ENCODE measurements at places on chromosomes 4 and X. TPM values are rescaled to one million over a fixed set of nuclear protein-coding genes. Genes with fewer than 3 reads are reported as not detected.

SRP72 gene
- 79.0 TPM for total RNA-seq

MXD4 gene
- total RNA-seq: 28.8 TPM

RHOH gene
- 1.2 TPM for total RNA-seq

CT45A2 gene
- not detected for total RNA-seq

CCSER1 gene
- total RNA-seq: 3.4 TPM

CENPVL3 gene
- not detected for total RNA-seq

ASB5 gene
- total RNA-seq: not detected

DUX4 gene
- total RNA-seq: not detected

MED28 gene
- total RNA-seq: 21.1 TPM

IL3RA gene
- total RNA-seq: 0.97 TPM

DNA sequence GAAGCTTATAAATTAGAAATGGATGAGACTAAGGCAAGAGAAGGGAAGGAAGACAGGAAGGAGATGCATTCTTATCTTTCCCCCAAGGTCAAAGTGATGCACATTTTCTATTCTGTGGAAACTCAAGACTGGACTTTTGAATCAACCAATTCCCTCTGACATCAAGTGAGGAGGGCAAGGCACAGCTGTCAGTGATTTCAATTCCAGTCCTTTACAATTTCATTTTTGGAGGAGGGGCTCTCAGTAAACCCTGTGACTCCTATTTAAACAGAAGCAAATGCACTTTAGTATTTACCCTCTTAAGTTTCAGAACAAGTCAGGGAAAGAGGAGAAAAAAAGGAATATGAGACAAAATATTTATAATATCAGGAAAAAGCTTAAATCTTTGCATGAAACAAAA is 134.0 kb downstream of the MGST2 start:
- no peak for DNase-seq
- no peak overlapping the region for H3K4me3 ChIP-seq
- no peak overlapping the region for H3K27ac ChIP-seq
- no peaks in the 10 kb centered on the region for H3K27me3 ChIP-seq
- peaks cover 17% of the 10 kb centered on the region for H3K4me1 ChIP-seq

DNA sequence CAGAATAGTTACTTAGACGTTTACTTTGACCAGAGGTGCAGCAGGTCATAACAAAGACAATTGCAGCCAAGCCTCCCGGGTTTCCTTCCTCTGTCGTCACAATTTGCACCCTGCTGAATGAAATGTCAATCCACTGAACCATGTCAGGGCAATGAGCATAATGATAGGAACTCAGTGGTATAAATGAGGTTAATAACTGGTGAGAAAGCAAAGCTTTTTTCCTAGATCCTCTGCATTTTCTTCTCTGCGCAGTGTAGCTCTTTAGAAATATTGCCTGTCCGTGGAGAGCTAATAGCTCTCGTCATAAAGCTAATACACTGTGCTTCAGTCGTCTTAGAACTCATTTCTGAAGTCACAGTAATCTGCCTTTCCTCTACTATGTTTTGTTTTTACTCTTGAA is 1960.1 kb upstream of the ADGRL3 start:
- H3K4me3 ChIP-seq: no peak overlapping the region
- H3K27ac ChIP-seq: no peak overlapping the region
- H3K4me1 ChIP-seq: no peaks in the 10 kb centered on the region
- no peaks in the 10 kb centered on the region for H3K36me3 ChIP-seq
- no peaks in the 10 kb centered on the region for H3K27me3 ChIP-seq

DNA sequence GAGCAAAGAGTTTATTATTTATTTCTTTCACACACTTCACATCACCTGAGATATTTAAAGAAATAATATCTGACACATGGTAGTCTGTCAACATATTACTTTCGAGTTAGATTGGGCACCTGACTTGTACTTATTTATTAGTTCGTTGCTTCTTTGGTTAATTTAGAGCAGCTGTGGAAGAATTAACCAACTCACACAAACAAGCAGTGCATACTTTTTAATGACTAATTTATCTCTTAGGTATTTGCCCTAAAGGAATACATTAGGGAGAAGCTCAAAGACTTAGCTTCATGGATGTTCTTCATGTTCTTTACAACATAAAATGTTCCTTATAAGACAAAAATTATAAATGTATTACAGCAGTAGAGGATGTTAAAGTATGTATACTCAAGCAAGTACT is 242.9 kb downstream of the ARHGAP24 start:
- no peak for DNase-seq
- H3K27ac ChIP-seq: no peak overlapping the region
- no peak overlapping the region for H3K4me3 ChIP-seq
- no peaks in the 10 kb centered on the region for H3K4me1 ChIP-seq
- H3K36me3 ChIP-seq: no peaks in the 10 kb centered on the region

- H3K4me3 ChIP-seq: no peak overlapping the region
- no peaks in the 10 kb centered on the region for H3K36me3 ChIP-seq
- no peaks in the 10 kb centered on the region for H3K27me3 ChIP-seq
- H3K4me1 ChIP-seq: no peaks in the 10 kb centered on the region
- DNase-seq: no peak
Observed at GRCh38 chr4:39846120-39846519, 131.6 kb downstream of the PDS5A start.

- H3K36me3 ChIP-seq: no peaks in the 10 kb centered on the region
- H3K27me3 ChIP-seq: no peaks in the 10 kb centered on the region
- no peaks in the 10 kb centered on the region for H3K4me1 ChIP-seq
- no peak overlapping the region for H3K27ac ChIP-seq
- H3K4me3 ChIP-seq: no peak overlapping the region
- peak; percentile 44 for DNase-seq
Observed at GRCh38 chr4:126956184-126956897, 676.4 kb upstream of the INTU start.

GRCh38 chr4:139655116-139655515 is 10.5 kb upstream of the MGST2 start:
- no peak for DNase-seq
- H3K27ac ChIP-seq: no peak overlapping the region
- no peak overlapping the region for H3K4me3 ChIP-seq
- H3K27me3 ChIP-seq: no peaks in the 10 kb centered on the region
- no peaks in the 10 kb centered on the region for H3K36me3 ChIP-seq

DNA sequence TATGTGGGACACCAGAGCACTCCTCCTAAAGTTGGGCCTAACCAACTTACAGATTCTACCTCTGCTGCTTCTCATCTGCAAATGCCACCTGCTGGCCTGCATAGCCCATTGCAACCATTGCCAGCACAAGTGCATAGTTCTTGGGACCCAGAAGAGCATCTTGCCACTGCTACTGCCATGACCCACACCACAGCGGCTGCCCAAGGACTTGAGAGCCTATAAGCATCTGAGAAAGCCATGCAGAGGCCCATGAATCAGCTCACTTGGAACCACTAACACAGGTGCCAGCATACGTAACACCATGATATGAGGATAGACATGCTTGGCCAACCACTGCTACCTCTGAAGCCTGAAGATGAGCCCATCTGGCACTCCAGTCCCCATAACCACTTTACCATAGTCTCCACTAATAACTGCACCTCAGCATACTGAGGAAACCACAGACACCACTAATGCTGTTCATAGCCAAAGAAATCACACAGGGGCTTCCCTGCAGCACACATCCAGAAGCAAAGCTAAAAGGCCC is 258.1 kb upstream of the AGTR2 start:
- no peak overlapping the region for H3K4me3 ChIP-seq
- no peak for DNase-seq
- H3K27me3 ChIP-seq: no peaks in the 10 kb centered on the region
- H3K36me3 ChIP-seq: no peaks in the 10 kb centered on the region
- no peak overlapping the region for H3K27ac ChIP-seq

- H3K4me1 ChIP-seq: no peaks in the 10 kb centered on the region
- no peak overlapping the region for H3K4me3 ChIP-seq
- no peaks in the 10 kb centered on the region for H3K27me3 ChIP-seq
- no peaks in the 10 kb centered on the region for H3K36me3 ChIP-seq
- H3K27ac ChIP-seq: no peak overlapping the region
- no peak for DNase-seq
Observed at GRCh38 chr4:126375462-126376054, 1060.8 kb downstream of the FAT4 start.

- H3K36me3 ChIP-seq: no peaks in the 10 kb centered on the region
- no peaks in the 10 kb centered on the region for H3K4me1 ChIP-seq
- no peak overlapping the region for H3K27ac ChIP-seq
- no peak overlapping the region for H3K4me3 ChIP-seq
Observed at GRCh38 chrX:5220421-5220820, 1008.2 kb downstream of the NLGN4X start.
